ENCODE measurements at places on chromosomes 12 and 14. TPM values are rescaled to one million over a fixed set of nuclear protein-coding genes. Genes with fewer than 3 reads are reported as not detected.

Gene PLEKHG7
- not detected for total RNA-seq

Gene CRY1
- 10.1 TPM for total RNA-seq

Gene VRTN
- 0.15 TPM for total RNA-seq

Gene OAS3
- total RNA-seq, result not detected

Gene CACNA1C
- total RNA-seq, result 11.0 TPM

Gene BDKRB2
- total RNA-seq, result 3.8 TPM

Data from glutamatergic neuron (in vitro differentiated cells).